ENCODE measurements at places on chromosomes 11 and 22.

- no peak for DNase-seq
These were observed 3.7 kb upstream of the SIK2 start for GRCh38 chr11:111598559-111598958.

- DNase-seq, result no peak
These were observed 3.4 kb upstream of the NHERF4 start for GRCh38 chr11:119181677-119182412.

GRCh38 chr11:74011360-74012073 lies 2.6 kb upstream of the UCP3 start:
- no peak for DNase-seq

DNA sequence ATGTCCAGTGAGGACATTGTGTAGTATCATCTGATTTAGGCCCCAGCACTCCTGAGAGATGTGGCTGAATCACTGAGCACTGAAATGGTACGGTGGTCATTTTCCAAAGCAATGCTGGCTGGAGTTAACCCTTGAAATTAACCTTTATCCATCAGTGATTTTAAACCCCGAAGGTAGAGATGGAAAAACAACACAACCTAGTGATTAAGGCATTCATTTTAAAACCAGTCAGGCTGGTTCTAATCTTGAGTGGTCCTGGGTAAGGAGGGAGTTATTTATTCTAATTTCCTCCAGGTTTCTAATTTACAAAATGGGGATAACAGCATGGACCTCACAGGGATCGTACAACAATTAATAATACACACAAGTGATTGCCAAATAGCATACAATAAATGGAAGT lies 6.6 kb upstream of the CSNK2A3 start:
- DNase-seq, result no peak

DNA sequence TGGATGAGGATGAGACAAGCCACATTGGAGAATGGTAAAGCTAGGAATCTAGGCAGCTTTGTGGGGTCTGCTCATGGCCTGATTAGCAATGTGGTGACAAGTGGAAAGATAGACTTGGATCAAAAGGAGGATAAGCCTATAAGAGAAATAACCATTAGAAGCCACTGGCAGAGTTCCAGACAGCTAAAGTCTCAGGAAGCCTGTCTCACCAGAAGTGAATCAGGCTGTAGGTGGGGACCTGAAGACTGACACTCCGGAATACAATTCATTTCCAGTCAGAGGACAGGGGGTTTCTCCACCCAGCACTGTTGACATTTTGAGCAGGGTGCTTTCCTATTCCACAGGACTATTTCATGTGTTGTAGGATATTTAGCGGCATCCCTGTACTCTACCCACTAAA lies 129.7 kb downstream of the ARHGAP42 start:
- no peak for DNase-seq

DNA sequence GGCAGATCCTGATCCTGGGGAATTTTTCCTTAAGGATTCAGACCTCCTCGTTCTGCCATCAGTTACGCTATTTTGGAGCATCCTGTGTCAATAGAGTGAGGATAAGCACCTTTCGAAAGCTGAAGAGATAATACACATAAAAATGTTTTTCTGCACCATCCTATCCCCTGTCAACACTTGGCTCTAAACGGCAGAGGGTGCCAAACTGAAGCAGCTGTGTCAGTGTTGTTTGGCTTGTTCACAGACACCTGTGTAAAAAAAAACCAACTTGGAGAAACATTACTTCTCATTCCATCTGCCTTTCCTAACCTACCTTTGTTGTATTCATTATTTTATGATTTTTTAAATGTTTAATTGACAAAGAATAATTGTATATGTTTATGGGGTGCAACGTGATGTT lies 417.0 kb upstream of the DDI1 start:
- DNase-seq, result no peak

- DNase-seq, result no peak
These were observed 25.3 kb upstream of the LMO1 start for GRCh38 chr11:8288824-8289491.

- DNase-seq, result no peak
These were observed 47.5 kb upstream of the CDON start for GRCh38 chr11:126109941-126110731.

- DNase-seq, result no peak
These were observed 1294.7 kb downstream of the BRD1 start for GRCh38 chr22:48532986-48533385.

- DNase-seq, result no peak
These were observed 18.7 kb downstream of the MRGPRX4 start for GRCh38 chr11:18191376-18191775.

- no peak for DNase-seq
These were observed 42.6 kb downstream of the ELFN2 start for GRCh38 chr22:37384691-37385090.

- DNase-seq, result no peak
These were observed 62.6 kb downstream of the PRCP start for GRCh38 chr11:82837650-82838049.

DNA sequence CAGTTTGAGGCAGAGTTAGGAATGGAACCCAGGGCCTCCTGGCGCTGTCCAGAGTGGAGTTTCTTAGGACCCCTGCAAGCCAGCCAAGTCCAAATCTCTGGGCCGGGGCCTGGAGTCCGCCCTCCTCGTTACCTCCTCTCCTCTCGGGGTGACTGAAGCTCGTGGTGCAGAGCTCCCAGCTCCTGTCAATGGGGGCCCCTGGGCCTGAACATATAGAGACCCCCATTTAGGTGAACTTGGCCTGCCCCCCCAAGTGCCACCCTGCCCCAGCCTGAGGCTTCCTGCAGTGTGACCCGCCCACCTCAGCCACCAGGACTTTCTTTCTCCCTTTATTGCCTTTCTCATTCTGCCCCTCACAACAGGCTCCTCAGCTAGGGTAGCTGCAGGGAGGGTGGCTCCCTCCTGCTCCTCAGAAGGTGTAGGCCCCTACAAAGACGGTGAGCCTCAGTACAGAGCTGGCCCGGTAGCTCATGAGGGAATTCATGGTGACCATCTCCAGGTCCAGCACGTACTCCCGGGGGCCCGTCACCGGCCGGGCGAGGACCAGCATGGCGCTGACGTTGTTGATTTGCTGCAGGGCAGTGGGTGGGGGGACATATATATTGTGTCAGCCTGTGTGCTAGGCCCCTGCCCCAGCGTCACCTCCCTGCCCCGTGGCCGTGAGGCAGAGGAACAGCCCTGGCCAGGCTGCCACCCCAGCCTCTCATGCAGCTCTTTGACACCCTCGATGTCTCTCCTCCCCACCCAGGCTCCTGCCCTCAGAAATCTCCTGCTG lies 5.9 kb downstream of the EFEMP2 start:
- DNase-seq, result no peak

DNA sequence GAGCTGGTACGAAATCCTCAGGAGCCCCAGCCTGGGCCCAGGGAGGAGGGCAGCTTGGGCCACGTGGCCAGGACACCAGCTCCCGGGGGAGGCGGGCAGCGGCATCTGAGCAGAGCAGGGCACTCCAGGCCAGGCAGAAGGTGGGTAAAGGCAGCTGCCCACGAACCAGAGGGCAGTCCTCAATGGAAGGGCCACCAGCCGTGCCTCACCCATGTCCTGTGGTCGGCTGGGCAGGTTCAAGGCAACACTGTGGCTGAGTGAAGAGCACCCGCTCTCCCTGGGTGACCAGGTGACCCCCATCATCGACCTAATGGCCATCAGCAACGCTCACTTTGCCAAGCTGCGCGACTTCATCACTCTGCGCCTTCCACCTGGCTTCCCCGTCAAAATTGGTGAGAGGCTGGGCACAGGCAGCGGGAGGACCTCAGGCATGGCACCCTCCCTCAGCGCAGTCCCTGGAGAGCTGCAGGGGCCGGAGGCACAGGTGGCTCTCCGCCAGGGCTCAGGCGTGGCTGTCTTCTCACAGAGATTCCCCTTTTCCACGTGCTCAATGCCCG lies 2.5 kb upstream of the SSH3 start:
- no peak for DNase-seq

DNA sequence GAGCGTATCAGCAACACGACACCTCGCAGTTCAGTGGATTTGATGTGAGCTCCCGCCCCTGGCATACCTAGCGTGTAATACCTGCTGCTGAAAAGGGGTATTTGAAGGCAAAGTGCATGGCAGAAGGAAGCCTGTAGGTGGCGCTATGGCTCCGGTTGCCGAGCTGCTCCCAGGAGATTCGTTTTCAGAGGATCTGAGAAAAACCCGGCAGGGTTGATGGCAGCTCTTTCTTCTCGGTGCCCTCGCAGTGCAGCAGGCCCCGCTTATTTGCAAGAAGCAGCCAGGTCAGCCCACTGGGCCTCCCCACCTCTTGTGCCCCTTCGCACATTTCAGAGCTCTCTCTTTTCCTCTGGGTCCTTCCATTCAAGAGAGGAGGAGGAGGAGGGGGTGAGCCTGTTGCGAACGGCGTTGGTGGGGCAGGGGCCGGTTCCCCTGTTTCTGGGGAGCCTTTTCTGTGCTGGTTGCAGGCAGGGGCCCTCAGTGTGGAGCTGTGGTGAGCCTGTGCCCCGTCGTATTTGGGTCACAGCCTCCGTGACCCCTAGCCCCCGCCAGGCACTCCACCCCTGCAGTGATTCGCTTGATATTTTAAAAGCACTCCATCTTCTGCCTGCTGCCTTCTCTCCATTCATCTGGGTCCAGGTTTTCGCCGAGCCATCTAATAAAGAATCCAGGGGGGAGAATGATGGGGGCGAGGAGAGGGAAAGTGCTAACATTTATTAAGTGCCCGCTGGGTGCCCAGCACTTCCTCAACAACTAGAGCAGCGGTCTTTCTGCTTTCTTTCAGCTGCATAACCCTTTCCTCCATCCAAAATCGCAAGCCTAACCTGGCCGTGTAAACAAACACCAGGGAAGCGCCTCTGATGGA lies 85.3 kb upstream of the SYT13 start:
- no peak for DNase-seq

DNA sequence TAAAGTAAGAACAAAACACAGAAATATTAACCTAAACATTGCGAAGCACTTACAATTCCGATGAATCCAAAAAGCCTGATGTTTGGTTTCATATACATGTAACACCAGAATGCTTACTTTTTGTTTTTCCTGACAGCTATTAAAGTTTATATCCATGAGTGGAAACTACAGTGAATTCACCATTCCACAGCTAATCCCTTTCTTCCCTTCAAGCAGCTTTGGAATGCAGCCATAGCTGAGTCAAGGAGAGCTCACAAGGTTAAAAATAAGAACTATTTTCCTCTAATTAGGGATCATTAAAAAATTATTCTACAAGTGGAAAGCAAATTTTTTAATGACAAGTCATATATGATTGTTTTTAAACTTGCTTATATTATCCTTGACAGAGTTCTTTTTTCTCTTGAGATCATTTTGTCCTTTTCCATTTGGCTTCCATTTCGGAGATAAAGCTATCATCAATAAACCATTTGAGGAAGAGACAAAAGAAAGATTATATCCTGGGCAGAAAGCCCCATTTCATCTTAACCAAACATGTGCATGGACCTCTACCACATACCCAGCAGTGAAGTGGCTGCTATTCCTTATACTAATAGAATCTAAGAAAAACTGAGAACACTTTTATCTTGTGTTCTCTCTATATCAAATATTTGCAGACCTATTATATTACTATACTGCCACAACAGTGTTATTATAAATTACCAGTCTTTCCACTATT lies 19.7 kb upstream of the FIBIN start:
- no peak for DNase-seq

DNA sequence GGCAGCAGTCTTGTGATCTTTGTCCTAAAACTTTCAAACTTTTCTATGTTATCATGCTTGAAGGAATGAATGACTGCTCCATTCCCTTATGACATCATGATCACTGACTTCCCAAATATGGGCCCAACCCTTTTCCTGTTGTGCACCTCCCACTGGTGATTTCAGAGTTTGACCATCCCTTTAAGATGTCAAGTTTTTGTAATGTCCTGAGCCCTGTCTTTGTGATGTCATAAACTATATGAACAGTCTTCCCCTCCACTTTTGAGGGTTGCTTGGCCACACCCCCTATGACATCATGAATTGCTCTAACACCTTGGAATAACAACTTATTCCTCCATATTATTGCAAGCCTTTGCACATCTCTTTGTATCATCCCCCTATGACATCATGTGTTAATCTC lies 16.5 kb upstream of the NUCB2 start:
- DNase-seq, result no peak

GRCh38 chr11:56486801-56487200 lies 4.4 kb downstream of the OR5M8 start:
- DNase-seq, result no peak

DNA sequence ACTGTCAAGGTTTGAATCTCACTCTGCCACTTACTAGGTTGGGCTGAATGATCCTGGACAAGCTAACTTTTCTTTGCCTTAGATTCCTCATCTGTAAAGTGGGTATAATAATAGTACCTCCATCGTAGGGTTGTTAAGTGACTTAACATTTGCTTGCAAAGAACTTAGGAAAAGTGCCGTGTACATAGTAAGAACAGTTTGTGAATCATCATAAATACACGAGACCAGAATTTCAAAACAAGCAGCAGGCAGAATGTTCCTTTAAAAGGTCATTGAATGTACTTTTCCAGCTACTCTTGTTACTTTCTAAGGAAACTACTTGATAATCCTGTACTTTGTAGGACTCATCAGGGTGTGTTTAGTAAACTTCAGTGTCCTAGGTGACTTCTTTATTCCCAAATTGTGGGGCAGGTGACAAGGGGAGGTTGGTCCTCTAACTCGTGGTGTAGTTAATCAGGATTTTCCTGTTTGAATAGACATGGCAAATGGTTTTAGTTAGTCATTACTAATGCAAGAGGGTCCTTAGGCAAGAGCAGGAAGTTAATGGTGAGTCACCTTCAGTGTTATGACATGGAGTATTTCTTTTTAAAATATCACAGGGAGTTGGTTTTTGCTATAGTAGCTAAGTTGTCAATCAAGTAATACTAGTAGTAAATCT lies 67.9 kb downstream of the YAP1 start:
- DNase-seq, result no peak

- DNase-seq, result no peak
These were observed 721.7 kb downstream of the DLG2 start for GRCh38 chr11:84905411-84905810.

- no peak for DNase-seq
These were observed 241.1 kb downstream of the SOX6 start for GRCh38 chr11:16114978-16115871.

DNA sequence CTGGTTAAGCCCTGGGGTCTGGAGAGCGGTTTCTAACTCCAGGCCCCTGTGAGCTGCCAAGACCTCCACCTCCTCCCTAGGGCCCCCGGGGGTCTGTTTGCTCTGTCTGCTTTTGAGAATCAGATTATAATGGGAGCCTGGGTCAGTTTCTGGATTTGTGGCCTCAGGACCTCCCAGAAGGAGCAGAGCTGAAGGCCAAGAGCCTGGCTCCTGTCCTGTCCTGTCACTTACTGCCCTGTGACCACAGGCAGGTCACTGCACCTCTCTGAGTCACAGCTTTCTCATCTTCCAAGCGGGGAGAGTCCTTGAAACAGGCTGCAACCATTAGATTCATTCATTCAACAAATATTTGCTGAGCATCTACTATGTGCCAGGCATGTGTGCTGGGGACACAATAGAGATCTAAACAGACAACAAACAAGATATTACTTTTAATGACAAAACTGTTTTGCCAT lies 87.3 kb upstream of the FGF3 start:
- no peak for DNase-seq

DNA sequence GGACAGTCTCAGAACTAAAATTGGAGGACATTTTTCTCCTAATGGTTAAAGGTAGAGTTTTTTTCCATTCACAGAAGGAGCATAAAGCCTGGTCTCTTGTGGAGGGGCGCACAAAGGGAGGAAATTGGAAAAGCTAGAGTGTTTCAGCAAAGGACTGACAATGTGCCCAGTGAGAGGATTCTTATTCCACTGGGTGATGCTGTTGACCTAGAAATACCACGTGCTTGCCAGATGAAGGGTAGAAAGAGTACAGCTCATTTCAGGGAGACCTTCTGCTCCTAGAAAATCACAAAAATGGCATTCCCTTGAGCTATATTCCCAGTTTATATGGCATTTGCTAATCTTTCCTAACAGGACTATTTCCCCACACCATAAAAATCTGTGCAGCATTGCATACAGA lies 21.1 kb downstream of the MS4A6E start:
- no peak for DNase-seq
